Glomerular endothelial cell (primary cell): ENCODE measurements at places on chromosomes 2 and 18. TPM values are rescaled to one million over a fixed set of nuclear protein-coding genes. Genes with fewer than 3 reads are reported as not detected.

DNA sequence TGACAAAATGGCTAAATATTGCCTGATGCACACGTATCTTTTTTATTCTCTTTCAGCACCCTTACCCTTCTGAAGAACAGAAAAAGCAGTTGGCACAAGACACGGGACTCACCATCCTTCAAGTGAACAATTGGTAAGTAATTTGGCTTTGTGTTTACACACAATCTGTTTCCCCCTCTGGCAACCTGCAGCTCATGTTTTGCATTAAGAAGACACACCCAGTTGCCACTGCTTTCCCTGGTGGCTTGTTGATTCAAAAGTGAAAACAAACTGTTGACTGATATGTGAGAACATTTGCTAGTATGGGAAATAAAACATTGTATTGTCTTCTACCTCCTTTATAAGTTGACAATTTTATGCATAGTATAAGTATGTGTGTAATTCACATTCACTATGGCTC lies 113.0 kb downstream of the MEIS1 start:
- no peak for DNase-seq

FSIP2 gene
- 0.24 and 0.82 TPM in 2 replicates for total RNA-seq

- DNase-seq = no peak
Measured at GRCh38 chr2:111994042-111994441, 61.0 kb upstream of the TMEM87B start.

INHA gene
- not detected in 2 replicates for total RNA-seq

DNA sequence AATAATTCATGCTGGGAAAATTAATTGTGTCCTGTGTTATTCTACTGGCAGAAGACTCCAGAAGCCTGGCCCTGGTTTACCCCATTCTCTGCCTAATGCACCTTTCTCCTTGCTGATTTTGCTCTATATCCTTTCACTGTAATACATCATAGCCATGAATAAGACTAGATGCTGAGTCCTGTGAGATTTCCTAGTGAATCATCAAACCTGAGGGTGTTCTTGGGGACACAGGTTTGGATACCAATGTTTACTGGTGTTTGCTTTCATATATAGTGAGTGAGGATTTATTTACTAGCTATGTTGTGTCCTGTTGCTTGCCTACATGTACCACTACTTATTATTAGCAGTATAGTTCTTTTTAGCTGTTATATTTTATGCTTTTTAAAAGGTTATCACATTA lies 6.5 kb downstream of the METTL5 start:
- no peak for DNase-seq

PRKAG3 gene
- total RNA-seq = not detected in 2 replicates

DNA sequence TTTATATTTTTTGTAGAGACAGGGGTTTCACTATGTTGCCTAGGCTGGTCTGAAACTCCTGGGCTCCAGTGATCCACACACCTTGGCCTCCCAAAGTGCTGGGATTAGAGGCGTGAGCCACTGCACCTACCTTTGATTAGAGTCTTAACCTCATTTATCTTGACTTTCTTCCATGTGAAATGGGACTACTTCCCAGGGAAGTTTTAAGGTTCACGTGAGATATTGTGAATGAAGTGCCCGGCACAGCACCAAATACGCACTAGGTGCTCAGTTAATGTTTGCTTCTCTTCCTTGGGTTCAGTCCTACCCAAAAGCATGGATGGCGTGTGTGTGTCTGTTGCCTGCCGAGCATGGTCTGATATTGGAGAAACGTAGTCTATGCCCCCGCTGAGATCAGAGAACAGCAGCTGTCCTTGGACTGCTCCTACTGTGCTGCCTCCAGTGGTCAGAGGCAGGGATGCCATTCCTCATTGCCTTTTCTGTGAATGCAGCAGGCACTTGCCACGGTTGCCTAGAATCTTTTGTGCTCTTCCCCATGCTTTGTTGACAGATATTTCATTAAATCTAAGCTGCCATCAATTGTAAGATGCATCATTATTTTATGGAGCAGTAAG lies 12.3 kb upstream of the TFCP2L1 start:
- DNase-seq = no peak

GRCh38 chr2:84816426-84817026 lies 64.4 kb downstream of the TRABD2A start:
- no peak for DNase-seq

GRCh38 chr2:234279637-234280036 lies 217.2 kb downstream of the ARL4C start:
- DNase-seq = no peak

CNGA3 gene
- total RNA-seq = not detected in 2 replicates

DNA sequence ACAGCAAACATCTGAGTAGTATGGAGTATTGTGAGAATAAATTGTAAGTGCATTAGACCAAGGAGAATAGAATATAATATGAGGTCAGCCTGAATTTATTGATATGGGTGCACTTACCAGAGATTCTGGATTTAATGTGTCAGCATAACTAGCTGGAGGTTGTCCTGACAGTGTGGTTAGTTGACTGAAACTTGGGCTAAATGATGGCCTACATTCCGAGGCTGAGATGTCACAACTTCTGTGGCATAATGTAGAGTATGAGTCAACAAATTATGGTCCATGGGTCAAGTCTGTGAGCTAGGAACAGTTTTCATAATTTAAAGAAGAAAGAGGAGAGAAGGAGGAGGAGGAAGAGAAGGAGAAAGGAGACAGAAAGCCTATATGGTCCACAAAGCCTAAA lies 127.6 kb downstream of the QPCT start:
- DNase-seq = no peak

GRCh38 chr2:48799601-48800000 lies 44.1 kb upstream of the LHCGR start:
- DNase-seq = no peak

DSC1 gene
- not detected in 2 replicates for total RNA-seq

DNA sequence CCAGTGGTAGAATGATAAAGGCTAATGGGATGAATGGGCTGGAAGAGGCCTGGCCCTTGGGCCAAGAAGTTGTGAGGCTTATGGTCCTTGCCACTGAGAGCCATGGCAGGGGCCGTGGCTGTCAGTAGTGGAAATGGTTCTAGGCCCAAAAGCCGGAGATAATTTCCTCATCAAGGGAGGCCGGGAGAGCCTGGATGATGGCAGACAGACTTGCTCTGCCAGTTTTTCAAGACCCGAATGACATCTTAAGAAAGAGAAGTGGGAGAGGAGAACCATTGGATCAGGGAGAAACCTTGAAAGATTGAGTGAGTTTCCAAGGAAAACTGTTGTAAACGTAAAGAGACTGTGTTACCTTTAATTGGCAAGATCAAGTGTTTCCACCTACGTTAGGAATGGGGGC lies 46.3 kb upstream of the VPS54 start:
- no peak for DNase-seq

ICOS gene
- not detected in 2 replicates for total RNA-seq

GRCh38 chr2:46942143-46942526 lies 26.5 kb upstream of the MCFD2 start:
- no peak for DNase-seq

LIMS4 gene
- 55.2 and 102 TPM in 2 replicates for total RNA-seq

- no peak for DNase-seq
Measured at GRCh38 chr2:62578803-62579640, 73.0 kb upstream of the TMEM17 start.

DNA sequence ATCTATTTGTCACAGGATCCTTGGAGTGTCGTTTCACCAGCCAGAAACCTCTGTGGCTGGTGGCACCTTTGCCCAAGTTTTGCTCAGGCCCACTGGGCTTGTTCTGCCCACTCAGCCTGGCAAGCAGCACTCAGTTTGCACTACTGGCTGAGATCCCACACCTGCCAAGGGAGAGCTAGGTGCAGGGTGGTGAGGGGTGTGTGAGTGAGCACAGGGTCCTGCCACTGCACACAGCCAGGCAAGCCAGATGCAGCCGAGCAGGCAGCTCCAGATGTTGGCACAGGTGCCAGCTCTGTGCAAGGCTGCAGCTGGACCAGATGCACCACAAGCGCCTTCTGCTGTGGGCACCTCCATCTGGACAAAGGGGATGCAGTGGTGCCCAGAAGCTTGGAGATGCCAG lies 281.7 kb upstream of the UBE2E3 start:
- DNase-seq = no peak

DNAJC27 gene
- total RNA-seq = 2.2 and 2.3 TPM in 2 replicates

EVX2 gene
- not detected in 2 replicates for total RNA-seq

- DNase-seq = no peak
Measured at GRCh38 chr18:79490626-79491041, 94.9 kb downstream of the NFATC1 start.

DNA sequence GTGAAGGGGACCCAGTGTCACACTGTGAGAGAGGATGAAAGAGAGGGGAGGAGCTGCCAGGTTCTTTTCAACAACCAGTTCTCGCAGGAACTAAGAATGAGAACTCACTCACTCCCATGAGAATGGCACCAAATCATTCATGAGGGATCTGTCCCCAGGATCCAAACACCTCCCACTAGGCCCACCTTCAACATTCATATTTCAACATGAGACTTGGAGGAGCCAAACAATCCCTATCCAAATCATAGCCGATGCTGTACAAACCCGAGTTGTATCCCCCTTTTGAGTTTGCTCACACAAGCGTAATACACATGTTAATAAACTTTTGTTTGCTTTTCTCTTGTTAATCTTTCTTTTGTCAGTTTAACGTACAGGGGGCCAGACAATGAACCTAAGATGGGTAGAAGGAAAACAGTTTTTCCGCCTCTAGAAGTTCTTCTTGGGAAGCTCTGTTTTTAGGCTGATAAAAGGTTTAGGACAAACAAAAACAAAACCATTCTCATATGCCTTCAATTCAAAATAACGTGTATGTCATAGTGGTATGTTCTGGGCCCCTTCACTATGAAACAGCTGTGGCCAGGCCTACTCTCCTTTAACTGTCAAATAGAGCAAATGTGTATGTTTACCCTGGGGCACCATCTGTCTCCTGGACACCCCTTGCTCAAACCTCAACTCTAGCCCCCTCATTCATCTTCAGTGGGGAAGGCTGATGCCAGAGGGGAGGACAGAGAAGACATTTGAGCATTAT lies 9.1 kb upstream of the TMEM37 start:
- DNase-seq = no peak

DNA sequence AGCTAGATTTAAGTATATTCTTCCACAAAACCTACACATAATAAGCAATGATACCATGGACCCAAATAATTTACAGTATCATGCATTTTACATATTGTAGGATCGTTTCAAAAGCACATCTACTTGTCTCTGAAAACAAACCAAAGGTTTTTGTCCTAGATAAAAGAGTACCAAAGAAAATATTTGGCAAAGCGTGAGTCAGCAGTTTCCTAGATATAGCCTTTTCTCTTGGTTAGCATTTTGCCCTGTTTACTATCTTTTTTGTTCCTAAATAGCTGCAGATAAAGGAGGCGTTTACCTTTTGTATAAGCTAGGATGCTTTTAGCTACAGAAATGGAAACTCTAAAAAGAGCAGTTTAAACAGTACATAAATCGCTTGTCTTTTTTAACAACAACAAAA lies 305.8 kb upstream of the GULP1 start:
- DNase-seq = no peak

- no peak for DNase-seq
Measured at GRCh38 chr18:49910019-49910418, 96.7 kb upstream of the ACAA2 start.

DNA sequence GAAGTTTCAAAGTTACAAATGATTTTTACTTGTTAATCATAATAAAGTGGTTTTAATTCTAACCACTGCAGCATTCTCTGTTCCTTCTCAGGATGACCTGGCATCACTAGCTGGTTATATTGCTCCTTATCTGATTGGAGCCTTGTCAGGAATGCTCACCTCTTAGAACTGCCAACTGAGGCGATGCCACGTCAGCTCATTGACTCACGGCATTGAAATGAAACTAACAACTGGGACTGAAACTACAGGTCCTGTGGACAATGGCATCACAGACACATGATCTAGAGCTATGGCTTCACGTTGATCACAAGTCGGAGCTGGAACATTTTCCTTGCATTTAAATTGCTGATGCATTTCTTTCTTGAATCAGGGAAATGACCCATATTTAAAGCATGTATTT lies 54.9 kb upstream of the MAP2 start:
- peak; percentile 93 for DNase-seq

DNA sequence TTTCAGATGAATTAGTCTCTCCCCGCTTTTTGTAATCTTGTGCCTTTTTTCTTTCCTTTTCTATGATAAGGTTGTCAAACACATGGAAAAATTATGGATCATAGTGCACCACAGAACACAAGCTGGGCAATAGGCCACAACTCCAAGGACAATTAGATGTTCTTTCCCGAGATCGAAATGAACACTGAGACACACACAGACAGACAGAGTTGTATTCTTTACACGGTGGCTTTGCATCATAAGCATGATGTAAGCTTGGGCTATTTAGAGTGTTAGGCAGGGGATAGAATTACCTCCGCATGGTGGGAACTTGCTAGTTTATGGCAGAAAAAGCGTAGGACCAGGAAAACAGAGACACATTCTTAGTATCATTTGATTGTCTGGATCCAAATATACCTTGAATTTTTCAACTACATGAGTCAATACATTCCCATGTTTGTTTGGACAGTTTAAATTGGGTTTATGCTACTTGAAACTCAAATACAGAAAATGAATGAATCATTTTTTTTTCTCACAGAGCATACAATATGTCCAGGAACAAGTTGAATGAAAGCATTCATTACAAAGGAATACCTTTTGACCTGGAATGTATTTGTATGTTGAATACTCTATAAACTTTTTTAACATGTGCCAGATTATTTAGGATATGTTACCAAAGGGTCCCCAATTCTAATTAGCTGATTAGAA lies 1611.5 kb upstream of the TMEFF2 start:
- no peak for DNase-seq

DNA sequence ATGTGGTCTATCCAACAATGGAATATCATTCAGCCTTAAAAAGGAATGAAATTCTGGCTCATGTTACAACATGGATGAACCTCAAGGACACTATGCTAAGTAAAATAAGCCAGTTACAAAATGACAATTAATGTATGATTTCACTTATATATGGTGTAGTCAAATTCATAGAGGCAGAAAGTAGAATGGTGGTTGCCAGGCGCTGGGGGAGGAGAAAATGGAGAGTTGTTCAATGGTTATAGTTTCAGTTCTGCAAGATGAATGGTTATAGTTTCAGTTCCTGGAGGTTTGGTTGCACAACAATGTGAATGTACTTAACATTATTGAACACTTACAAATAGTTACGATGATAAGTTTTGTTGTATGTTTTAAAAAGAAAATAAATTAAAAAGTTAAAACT lies 79.2 kb upstream of the IL1R2 start:
- no peak for DNase-seq

ANKRD30BL gene
- not detected in 2 replicates for total RNA-seq

TUBB8B gene
- not detected in 2 replicates for total RNA-seq

DNA sequence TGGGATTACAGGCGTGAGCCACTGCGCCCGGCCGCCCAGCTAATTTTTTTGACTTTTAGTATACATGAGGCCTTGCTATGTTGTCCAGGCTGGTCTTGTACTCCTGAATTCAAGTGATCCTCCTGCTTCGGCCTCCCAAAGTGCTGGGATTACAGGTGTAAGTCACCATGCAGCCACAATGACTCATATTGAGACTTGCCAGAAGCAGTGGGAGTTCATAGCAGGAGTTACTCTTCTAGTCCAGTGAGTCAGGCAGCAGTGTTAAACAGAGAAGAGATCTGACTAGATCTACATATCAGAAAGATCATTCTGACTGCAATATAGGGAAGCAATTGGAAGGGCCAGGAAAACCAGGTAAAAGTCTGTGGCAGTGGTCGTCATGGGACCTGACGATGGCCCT lies 1.5 kb upstream of the FLACC1 start:
- no peak for DNase-seq

- DNase-seq = no peak
Measured at GRCh38 chr18:21262979-21263378, 20.9 kb downstream of the GREB1L start.
